ENCODE measurements at places on chromosomes 6 and 20. TPM values are rescaled to one million over a fixed set of nuclear protein-coding genes. Genes with fewer than 3 reads are reported as not detected.

DNA sequence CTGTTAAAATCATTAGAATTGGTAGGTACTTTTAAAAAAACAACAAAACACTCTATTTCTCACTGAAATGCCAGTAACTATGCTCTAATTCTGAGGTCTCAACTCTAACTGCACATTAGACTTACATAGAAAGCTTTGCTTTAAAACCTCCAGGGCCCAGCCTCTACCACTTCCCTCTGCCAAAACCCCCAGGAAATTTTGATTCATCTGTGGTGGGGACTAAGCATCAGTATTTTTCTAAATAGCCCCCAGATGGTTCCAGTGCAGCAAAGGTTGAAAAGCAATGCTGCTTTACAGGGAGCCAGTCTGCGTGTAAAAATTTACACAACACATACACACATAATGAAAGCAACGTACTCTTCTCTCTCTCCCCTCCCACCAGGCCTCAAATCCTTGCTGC is 3.8 kb downstream of the TBC1D32 start:
- no peaks in the 10 kb centered on the region for H3K36me3 ChIP-seq
- peaks cover 6% of the 10 kb centered on the region for H3K4me1 ChIP-seq
- no peak overlapping the region for H3K4me3 ChIP-seq
- no peak overlapping the region for H3K27ac ChIP-seq
- DNase-seq: no peak
- no peaks in the 10 kb centered on the region for H3K27me3 ChIP-seq

GRCh38 chr6:128025478-128025877 is 124.6 kb upstream of the THEMIS start:
- no peaks in the 10 kb centered on the region for H3K27me3 ChIP-seq
- H3K36me3 ChIP-seq: peaks cover 1% of the 10 kb centered on the region
- H3K27ac ChIP-seq: no peak overlapping the region

DNA sequence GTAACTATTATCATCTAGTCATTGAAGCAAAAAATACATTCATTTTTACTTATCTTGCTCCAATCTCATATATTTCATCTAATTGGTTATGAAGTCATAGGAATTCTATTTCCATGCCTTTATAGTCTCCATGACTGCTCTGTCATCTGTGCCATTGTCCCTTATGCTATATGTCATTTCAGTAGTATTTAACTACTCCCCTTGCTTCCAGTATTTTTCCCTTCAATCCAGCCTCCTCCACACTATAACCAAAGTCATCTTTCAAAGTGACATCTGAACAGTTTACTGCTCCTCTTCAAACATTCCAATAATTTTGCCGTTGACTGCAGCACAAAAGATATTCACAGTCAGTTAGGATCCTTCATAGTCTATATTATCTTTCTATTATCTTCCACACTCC is 216.6 kb upstream of the HS3ST5 start:
- DNase-seq: no peak
- no peaks in the 10 kb centered on the region for H3K27me3 ChIP-seq
- no peak overlapping the region for H3K4me3 ChIP-seq
- H3K4me1 ChIP-seq: no peaks in the 10 kb centered on the region
- no peak overlapping the region for H3K27ac ChIP-seq

- H3K27me3 ChIP-seq: no peaks in the 10 kb centered on the region
- H3K4me1 ChIP-seq: peaks cover 11% of the 10 kb centered on the region
- DNase-seq: no peak
- no peak overlapping the region for H3K27ac ChIP-seq
- no peaks in the 10 kb centered on the region for H3K36me3 ChIP-seq
- no peak overlapping the region for H3K4me3 ChIP-seq
Measured at GRCh38 chr20:13758884-13759283, 25.8 kb downstream of the ESF1 start.

- H3K4me3 ChIP-seq: no peak overlapping the region
- H3K4me1 ChIP-seq: no peaks in the 10 kb centered on the region
- no peak for DNase-seq
- no peaks in the 10 kb centered on the region for H3K36me3 ChIP-seq
- H3K27ac ChIP-seq: no peak overlapping the region
Measured at GRCh38 chr6:41748542-41748941, 1.3 kb upstream of the PGC start.

DNA sequence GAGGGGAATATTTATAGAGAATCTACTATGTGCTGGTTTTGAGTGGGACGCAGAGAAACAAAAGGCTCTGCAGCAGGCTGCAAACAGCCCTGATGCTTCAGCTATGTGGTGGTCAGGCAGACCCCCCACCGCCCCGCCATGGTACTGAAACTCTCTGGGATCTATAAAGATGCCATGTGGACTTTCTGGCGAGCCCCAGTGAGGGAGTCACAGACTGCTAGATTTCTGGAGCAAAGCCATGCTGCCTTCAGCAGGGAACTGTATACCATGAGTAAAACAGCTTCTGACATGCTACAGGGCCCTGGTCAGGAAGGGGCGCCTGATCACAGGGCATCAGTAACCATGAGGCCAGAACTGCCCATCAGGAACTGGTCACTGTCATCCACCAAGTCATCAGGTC is 19.2 kb upstream of the BPIFB1 start:
- H3K27me3 ChIP-seq: peaks cover 4% of the 10 kb centered on the region
- no peak overlapping the region for H3K4me3 ChIP-seq
- no peak overlapping the region for H3K27ac ChIP-seq
- no peaks in the 10 kb centered on the region for H3K36me3 ChIP-seq

- H3K4me1 ChIP-seq: no peaks in the 10 kb centered on the region
- no peak overlapping the region for H3K4me3 ChIP-seq
- H3K27me3 ChIP-seq: peaks cover 22% of the 10 kb centered on the region
Measured at GRCh38 chr6:27558028-27558724, 85.3 kb upstream of the ZNF184 start.

DNA sequence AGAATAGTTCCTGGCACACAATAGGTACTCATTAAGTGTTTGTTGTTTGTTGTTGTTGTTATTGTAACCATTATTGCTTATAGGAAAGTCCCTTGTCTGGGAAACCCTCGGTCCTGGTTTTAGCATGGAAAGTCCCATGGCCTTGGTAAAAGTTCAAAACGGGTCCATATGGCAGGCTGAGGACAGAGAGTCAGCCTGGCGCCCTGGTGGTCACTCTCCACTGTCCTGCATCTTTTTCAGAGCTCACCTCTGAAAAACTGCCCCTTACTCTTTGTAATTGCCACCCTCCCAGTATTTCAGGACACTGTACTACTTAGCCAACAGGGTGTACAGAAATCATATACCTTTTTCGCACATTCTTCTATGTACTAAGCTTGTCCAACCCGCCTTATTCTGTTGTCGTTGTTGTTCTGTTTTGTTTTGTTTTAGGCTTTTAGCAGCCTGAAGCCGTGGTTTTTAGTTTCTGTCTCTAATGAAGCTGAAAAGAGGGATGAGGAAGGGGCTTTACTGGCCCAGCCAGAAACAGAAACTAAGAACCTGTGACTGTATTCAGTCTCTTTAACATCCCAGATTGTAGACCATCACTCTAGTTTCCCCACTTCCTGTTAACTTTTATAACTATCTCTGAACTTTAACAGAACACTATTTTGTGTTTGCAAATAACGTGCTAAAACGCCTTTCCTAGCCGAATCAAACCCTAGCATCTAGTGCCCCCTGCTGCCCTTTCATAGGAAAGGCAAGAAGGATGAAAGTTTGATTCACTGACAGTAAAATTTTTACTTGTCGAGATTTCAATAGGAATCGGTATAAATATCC is 7.6 kb upstream of the TMEM14A start:
- peak overlapping the region; percentile 57 for H3K4me3 ChIP-seq
- DNase-seq: peak; percentile 15
- H3K27ac ChIP-seq: peak overlapping the region; percentile 3

- peak; percentile 25 for DNase-seq
- H3K4me1 ChIP-seq: peaks cover 3% of the 10 kb centered on the region
- H3K27me3 ChIP-seq: no peaks in the 10 kb centered on the region
- peaks cover 14% of the 10 kb centered on the region for H3K36me3 ChIP-seq
Measured at GRCh38 chr6:161079566-161080262, 88.1 kb downstream of the MAP3K4 start.

DNA sequence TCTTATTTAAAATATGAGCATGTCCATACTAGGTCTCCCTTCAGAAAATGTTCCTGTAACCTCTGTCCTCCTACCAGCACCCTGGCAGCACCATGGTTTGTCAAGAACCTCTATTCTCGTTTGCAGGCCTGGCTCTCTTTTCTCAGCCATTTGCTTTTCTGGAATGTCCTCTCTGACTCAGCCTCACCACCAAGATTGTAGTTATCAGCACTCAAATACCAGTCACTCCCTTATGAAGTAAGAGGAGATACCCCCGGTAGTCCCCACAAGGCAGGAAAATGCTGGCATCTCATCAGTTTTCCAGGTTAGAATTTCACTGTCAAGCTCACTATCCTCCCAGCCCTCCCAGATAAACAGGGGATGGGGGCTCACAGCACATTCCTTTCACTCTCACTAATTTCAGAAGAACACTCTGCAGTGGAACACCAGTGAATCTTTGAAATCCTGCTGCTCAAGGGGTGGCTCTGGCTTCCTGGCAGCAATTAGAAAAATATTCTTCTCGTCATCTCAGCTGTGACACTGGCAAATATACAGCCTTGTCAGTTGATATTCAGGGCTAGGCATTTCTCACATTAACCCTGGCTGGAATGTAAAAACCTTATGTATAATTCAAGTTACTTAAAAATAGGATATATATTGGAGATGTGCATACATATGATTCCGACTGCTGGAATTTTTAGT is 129.2 kb downstream of the TBX18 start:
- DNase-seq: no peak
- no peak overlapping the region for H3K27ac ChIP-seq
- H3K27me3 ChIP-seq: no peaks in the 10 kb centered on the region
- no peaks in the 10 kb centered on the region for H3K36me3 ChIP-seq
- no peaks in the 10 kb centered on the region for H3K4me1 ChIP-seq

- no peaks in the 10 kb centered on the region for H3K27me3 ChIP-seq
- peaks cover 32% of the 10 kb centered on the region for H3K4me1 ChIP-seq
- H3K4me3 ChIP-seq: peak overlapping the region; percentile 97
- H3K27ac ChIP-seq: no peak overlapping the region
- peaks cover 16% of the 10 kb centered on the region for H3K36me3 ChIP-seq
Measured at GRCh38 chr6:41785689-41786450, 1.6 kb upstream of the TOMM6 start.

DNA sequence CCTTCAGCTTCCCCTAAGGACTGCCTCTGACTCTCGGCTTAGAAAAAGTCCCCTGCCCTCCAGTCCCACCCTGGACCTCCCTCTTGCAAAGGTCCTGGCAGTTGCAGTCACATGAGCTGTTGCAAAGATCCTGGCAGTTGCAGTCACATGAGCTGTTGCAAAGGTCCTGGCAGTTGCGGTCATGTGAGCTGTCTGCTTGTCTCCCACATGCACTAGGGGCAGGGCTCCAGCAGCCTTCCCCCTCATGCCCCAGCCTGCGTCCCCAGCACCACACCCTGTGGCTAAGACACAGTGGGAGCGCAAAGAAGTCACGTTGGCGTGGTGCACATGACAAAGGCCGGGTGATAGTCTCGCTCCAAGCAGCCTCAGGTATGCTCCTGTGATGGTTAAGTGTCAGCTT is 82.9 kb downstream of the ZNF217 start:
- no peak for DNase-seq
- H3K27ac ChIP-seq: no peak overlapping the region
- no peaks in the 10 kb centered on the region for H3K36me3 ChIP-seq
- no peaks in the 10 kb centered on the region for H3K4me1 ChIP-seq
- no peaks in the 10 kb centered on the region for H3K27me3 ChIP-seq

- H3K4me1 ChIP-seq: no peaks in the 10 kb centered on the region
- no peaks in the 10 kb centered on the region for H3K27me3 ChIP-seq
- H3K36me3 ChIP-seq: no peaks in the 10 kb centered on the region
- H3K4me3 ChIP-seq: no peak overlapping the region
- DNase-seq: no peak
Measured at GRCh38 chr6:38088829-38089228, 269.3 kb downstream of the ZFAND3 start.

GRCh38 chr6:111096246-111096645 is 8.9 kb downstream of the SLC16A10 start:
- H3K4me1 ChIP-seq: peaks cover 8% of the 10 kb centered on the region
- H3K36me3 ChIP-seq: no peaks in the 10 kb centered on the region
- no peaks in the 10 kb centered on the region for H3K27me3 ChIP-seq
- peak; percentile 40 for DNase-seq
- no peak overlapping the region for H3K27ac ChIP-seq

DNA sequence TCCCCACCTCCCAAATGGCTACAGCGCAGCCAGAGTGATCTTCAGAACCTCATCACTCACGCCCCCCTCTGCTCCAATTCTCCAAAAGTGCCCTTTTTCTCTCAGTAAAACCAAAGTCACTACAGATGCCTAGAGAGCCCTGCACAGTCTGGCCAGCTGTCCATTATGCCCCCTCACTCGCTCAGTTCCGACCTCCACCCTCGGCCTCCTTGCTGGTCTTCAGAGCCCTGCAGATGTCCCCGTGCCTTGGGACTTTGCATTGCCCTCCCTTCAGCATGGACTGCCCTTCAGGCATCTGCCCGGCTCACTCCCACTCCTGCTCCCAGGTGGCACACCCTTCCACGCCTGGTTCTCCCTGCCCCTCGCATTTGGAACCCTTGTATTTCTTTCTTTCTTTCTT is 1.1 kb upstream of the RAET1E start:
- H3K27me3 ChIP-seq: no peaks in the 10 kb centered on the region
- H3K4me1 ChIP-seq: peaks cover 55% of the 10 kb centered on the region
- no peak for DNase-seq
- H3K4me3 ChIP-seq: no peak overlapping the region
- no peaks in the 10 kb centered on the region for H3K36me3 ChIP-seq

DNA sequence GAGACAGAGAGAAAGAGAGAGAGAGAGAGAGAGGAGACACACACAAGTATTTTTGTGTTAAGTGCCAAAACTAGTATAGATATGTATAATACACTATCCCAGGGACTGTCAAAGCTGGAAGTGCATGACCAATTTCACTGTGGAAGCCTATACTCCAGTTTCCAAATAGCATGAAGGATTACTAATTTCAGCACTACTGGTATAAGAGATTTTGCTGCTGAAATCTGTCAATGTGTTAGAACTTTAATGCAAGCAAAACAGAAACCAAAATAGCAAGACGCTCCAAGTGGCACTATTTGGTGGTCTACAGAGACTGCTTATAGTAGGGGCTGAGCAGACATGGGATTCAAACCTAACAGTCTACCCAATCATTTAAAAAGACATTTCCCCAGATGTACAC is 284.8 kb downstream of the BTBD9 start:
- DNase-seq: no peak
- no peaks in the 10 kb centered on the region for H3K36me3 ChIP-seq
- H3K27me3 ChIP-seq: no peaks in the 10 kb centered on the region
- no peak overlapping the region for H3K27ac ChIP-seq
- no peak overlapping the region for H3K4me3 ChIP-seq

GRCh38 chr6:55282115-55282514 is 45.2 kb upstream of the GFRAL start:
- no peak for DNase-seq
- no peak overlapping the region for H3K4me3 ChIP-seq
- H3K36me3 ChIP-seq: no peaks in the 10 kb centered on the region
- no peaks in the 10 kb centered on the region for H3K4me1 ChIP-seq

The RCAN2 gene
- 0.04 TPM for polyA plus RNA-seq

The COL10A1 gene
- not detected for polyA plus RNA-seq

The MDFI gene
- polyA plus RNA-seq: 76.2 TPM

The CST5 gene
- not detected for polyA plus RNA-seq

The TMEM244 gene
- not detected for polyA plus RNA-seq

The FAM217A gene
- polyA plus RNA-seq: not detected

The ZNF391 gene
- 3.0 TPM for polyA plus RNA-seq

The SEL1L2 gene
- not detected for polyA plus RNA-seq

The SLC22A16 gene
- polyA plus RNA-seq: not detected

The MUC22 gene
- not detected for polyA plus RNA-seq

The MATN4 gene
- polyA plus RNA-seq: not detected

Measured in keratinocyte (primary cell).